ENCODE measurements at places on chromosomes 3 and 15.
A peak's percentile ranks its signal among the peaks of the same experiment; 100 is the strongest.

DNA sequence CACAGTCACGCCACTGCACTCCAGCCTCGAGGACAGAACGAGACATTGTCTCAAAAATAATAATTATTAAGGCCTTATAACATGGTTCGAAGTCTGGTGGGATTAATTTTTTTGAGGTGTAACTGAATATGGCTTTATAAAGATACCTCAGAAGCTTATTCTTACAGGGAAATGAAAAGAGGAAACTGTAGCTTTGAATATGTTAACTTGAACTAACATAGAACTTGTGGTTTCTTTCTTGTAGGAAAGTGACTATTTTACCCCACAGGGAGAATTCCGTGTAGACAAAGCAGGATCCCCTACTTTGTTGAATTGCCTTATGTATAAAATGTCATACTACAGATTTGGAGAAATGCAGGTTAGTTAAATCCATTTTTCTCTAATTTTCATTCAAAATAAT lies 96.3 kb downstream of the STT3B start:
- DNase-seq: no peak

- no peak for DNase-seq
Measured at GRCh38 chr3:151265866-151266265, 12.5 kb downstream of the P2RY14 start.

DNA sequence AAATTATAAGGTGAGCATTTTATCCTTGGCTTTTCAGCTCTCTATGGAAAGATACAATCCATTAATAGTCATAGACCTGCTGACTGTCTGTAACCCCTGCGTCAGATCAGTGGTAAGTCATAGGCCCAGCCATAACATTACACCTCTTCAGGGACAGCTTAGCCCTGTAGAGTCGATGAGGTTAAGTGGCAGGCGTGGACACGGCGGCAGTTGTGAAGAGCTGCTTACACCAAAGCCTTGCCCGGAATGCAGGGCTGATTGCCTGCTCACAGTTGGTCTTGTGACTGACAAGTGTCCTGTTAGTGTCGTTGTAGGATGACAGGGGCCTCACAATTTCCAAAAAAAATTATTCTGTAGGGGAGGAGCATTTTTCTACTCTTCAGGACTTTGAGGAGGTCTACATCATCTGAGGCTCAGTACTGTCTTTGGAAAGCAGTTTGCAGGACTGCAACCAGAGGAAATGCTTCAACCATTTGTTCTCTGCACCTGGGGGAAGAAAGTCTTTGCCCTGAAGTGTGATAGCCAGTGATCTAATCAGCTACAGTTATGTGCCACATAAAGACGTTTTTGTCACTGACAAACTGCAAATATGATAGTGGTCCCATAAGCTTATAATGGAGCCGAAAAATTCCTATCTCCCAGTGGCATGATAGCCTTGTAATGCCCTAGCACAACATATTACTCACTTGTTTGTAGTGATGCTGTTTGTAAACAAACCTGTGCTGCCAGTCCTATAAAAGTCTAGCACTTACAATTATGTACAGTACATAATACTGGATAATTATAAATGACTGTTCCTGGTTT lies 14.9 kb upstream of the SELENOT start:
- DNase-seq: no peak

DNA sequence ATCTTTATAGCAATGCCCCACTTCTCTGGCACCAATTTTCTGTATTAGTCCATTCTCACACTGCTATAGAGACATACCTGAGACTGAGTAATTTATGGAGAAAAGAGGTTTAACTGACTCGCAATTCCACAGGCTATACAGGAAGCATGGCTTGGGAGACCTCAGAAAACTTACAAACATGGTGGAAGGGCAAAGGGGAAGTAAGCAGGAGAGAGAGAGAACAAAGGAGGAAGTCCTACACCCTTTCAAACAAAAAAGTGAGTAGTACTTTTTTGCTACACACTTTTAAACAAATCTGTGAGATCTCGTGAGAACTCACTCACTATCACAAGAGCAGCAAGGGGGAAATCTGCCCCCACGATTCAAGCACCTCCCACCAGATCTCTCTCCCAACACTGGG lies 67.8 kb upstream of the ZBED2 start:
- DNase-seq: no peak

- no peak for DNase-seq
Measured at GRCh38 chr15:41150279-41150678, 34.2 kb upstream of the INO80 start.

DNA sequence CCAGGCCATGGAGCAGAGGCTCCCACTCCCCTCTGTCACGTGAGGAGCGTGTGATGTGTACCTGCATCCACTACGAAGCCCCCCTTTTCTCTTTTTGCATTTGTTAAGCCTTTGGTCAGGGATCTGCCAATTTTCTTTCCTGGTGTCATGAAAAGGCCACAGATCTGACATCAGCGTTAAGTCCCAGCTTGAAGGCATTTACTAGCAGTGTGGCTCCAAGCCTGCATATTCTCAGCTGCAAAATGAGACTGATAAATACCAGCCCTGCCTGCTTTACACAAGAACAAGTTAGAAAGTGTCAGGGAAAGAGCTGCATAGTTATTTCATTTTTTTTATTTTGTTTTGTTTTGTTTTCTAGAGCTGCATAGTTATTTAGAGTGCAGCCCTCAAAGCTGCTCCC lies 2.3 kb upstream of the ANKRD63 start:
- DNase-seq: peak; percentile 63

DNA sequence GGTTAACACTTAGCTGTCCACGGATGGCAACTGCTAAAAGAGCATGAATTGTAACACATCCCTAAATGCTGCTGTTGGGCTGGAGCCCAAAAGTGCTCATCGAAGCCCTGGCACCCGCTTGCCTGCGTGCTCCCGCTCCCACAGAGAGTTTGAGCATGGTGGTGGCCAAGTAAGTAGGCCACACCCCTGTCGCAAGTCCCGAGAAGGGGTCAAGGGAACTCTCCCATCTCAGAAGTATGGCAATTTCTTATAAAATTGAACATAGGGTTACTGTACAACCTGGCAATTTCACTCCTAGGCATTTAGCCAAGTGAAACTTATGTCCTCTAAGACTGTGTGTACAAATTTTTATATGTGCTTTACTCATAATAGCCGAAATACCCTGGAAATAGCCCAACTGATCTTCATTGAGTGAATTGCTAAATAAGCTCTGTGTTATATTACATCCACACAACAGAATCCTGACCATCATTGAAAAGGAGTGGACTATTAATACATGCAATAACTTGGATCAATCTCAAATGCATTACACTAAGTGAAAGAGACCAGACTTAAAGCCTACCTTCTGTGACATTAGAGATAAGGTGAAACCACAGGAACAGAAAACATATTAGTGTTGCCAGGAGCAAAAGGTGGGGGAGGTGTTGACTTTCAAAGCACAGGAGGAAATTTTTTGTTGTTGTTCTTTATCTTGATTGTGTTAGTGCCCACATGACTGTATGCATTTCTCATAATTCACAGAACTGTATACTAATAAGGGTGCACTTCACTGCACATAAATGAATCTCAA lies 1.5 kb upstream of the GCSAM start:
- DNase-seq: peak; percentile 40

DNA sequence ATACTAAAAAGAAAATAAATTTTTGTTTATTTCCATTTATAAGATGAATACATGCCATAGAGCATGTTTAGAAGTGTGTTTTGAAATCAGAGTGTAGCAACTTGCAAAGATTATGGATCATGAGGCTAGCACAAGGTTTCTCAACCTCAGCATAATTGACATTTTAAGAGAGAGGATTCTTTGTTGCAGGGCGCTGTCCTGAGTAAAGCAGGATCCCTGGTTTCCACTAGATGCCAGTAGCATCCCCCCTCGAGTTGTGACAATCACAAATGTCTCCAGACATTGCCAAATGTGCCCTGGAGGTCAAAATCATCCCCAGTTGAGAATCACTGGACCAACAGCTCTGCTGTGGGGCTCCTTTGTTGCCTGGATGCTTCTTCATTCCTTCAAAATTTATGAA lies 128.5 kb upstream of the RBMS3 start:
- DNase-seq: no peak

DNA sequence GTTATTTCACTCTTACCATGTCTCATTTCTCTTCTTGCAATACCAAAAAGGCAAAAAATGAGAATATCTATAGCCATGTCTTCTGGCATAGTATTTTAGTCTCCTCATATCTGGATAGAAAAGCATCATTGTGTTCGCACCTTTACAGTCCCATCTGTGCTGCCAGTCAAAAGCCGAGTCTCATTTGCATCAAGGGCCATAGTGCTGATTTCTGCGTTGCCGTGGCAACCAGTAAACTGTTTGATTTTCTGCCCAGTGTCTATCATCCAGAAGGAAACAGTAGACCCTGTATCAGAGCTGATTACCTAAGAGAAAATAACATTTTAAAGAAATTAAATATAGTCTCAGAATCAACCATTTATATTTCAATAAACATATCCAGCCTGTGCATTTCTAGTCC lies 86.1 kb upstream of the SERPINI2 start:
- DNase-seq: no peak

- DNase-seq: no peak
Measured at GRCh38 chr3:191919491-191920026, 458.6 kb downstream of the PYDC2 start.

- DNase-seq: no peak
Measured at GRCh38 chr3:107942951-107943749, 147.7 kb downstream of the CD47 start.

DNA sequence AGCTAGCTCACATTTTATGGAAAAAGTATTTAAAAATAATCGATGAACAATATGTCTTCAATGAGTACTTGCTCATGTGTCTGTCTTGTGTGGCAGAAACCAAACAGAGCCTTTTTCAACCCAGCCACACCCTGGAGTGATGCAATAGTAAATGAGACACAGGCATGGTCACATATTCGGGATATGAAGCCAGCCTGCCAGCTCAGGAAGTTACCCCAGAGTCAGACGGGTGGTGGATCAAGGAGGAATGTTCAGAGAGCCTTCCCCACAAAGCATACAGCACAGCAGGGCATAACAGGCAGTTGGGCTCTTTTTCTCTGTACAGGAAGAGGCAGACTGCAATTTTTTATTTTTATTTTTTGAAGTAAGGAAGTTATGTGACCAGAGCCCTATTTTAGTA lies 27.3 kb downstream of the LARP6 start:
- peak; percentile 97 for DNase-seq

DNA sequence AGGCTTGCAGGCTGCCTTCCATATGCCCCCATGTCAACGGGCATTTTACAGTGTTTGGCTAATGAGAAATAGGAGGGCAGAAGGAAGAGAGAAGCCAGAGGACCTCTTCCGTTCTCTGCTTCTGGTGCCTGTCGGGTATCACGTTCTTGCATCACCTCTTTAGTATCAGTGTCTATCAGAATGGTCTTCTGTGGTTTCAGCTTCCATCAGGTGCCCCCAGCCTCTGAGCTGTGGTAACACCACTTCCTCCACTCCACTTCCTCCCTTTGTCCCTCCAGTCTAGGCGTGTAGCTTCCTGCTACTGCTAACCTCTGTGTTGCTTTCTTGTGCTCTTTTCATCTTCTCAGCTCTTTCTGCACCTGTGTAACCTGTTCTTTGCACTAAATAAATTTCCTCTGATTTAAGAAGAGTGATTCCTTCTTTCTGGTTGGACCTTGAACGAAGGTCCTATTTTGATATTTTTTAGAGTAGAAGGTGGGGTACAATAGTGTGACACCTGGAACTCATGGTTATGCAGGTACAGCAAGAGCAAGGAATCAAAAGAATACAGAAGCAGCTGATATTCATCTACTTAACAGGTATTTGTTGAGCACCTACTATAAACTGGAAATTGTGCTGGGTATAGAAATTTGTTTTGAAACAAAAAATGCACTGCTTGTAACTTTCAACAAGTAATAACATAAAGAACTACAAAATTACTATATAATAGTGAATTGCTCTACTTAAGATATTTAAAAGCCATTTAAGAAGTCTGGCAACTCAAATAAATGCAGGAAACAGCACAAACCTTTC lies 27.4 kb upstream of the FOXB1 start:
- DNase-seq: no peak

DNA sequence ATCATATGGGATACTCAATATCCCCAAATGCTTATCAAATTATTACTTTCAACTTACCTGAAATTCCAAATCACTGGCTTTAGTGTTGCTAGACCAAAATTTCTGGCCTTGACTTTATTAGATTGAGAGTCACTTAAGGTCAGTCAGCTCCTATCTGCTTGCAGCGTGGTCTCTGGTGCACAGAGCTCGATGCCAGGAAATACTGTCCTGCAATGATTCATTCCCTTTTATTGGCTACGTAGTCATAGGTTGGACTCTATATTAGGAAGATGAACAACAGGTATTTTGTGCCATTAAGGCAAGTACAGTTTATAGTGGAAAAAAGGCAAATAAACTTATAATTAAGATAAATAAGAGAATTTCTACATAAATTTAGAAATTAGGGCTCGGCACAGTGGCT lies 378.6 kb upstream of the MCTP2 start:
- no peak for DNase-seq

GRCh38 chr15:72339777-72340177 lies 19.8 kb upstream of the CELF6 start:
- peak; percentile 93 for DNase-seq

- DNase-seq: no peak
Measured at GRCh38 chr15:80875568-80876347, 96.6 kb downstream of the CEMIP start.

GRCh38 chr3:53485675-53486403 lies 8.6 kb upstream of the CACNA1D start:
- DNase-seq: no peak

DNA sequence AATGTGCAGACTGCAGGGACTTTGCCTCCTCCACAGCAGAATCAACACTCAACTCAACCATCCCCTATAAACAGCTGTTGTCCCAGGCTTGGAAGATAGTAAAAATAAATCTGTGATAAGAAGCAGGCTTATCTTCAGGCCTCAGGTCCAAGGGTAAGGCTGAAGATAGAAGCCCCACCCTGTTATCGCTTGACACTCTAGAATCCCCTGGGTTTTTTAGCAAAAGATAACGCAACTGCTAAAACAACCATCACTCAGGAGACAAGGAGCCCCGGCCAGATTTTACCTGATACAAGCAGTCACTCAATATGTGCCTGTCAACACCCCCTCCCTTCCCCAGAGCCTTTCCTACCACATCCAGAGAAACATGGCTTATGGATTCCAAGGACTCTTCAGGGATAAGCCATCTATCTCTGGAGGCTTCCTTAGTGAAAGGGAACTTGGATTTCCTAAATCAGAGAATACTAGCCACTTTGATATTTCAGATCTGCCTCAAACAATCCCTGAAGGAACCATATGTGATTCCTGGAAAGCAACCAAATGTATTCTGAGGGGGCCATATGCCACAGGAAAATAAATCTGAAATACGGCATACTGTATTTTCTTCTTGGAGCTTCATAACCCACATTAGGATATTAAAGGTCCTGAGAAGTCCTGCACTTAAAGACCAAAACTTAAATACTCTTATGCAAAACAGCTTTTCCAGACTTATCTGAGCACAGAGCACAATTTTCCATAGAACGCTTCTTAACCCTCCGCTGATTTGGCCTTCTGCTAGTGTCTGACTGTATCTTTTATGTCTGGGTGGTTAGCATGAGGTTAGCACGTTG lies 60.4 kb downstream of the LYZL4 start:
- no peak for DNase-seq

DNA sequence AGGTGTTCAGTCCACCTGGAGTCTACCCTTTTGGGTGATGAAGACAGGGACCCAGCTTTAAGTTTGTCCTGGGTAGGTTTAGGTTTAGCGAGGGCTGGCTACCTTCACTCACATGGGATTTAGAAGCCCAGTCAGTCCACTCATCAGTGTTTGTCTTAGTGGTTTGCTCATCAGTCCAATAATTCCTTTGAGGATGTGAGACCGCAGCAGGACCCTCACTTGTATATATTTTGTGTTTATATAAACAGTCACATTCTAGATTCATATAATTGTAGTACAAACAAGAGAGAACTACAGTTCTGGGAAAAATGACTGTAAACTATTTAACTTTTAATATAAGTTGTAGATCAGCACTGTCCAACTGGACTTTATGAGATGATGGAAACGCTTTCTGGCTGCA lies 18.2 kb downstream of the EFCC1 start:
- no peak for DNase-seq

Data from adipocyte (in vitro differentiated cells).